ENCODE measurements at places on chromosomes 12 and 14.

- no peak for DNase-seq
These were observed 24.2 kb downstream of the SYNJ2BP start for GRCh38 chr14:70392676-70393075.

DNA sequence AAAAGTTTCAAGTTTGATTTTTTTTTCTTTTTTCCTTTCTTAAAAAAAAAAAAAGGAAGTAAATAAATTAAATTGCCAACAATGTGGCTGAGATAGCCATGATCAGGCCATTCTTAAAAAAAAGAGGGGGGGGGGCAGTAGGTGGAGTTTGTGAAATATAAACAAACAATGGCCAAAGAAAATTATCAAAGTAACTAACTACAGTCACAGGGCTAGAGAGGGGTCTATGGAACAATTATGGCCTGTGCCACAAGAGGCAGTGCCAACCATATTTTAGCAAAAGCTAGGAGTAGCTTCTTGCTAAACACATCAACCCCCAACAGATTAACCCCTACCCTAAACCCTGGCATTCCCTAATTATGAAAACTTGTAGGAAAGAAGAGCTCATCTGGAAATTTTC lies 16.2 kb upstream of the SMARCC2 start:
- DNase-seq, result no peak

DNA sequence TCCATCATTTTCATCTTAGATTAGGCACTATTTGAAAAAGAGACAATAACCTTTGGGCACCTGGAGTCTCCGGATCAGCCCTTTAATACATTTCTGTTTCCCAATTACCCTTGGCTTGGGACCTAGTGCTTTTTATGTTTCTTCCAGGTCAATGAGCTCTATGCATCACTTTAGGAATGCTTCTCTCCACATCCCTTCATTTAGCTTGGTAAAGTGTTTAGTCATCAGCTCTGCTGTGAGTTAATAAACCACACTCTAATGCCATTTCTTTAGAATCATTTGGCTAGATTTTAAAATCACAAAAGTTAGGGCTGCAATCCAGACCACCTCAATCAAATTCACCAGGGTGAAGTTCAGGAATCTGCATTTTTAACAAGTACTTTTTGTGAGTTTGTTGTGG lies 41.7 kb downstream of the RASSF9 start:
- no peak for DNase-seq

GRCh38 chr12:123441523-123442164 lies 5.2 kb upstream of the RILPL2 start:
- no peak for DNase-seq

GRCh38 chr14:61598980-61599379 lies 96.3 kb upstream of the HIF1A start:
- peak; percentile 27 for DNase-seq

GRCh38 chr14:24310265-24310645 lies 315 bp downstream of the LTB4R2 start:
- DNase-seq, result no peak

DNA sequence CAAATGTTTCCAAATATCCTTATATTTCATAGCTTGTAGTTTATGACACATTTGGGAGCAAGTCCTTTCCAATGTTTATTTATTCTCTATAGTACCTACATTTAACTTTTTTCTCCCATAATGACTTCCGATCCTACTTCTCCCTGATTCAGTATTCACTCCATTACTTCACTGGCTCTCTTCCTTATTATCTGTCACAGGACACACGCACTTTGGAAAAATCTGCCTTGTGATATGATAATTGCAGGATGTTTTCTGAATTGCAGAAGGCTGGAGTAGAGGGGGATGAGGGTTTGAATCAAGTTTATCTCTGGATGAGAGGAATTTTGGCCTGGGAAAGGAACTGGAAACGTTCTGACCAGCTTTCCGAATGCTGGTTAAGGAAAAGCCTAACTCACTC lies 75.0 kb downstream of the HMGA2 start:
- no peak for DNase-seq

GRCh38 chr14:50865391-50866076 lies 6.3 kb upstream of the ABHD12B start:
- DNase-seq, result peak; percentile 42

- no peak for DNase-seq
These were observed 151.0 kb downstream of the EPS8 start for GRCh38 chr12:15638231-15638630.

GRCh38 chr12:111506260-111506659 lies 92.9 kb downstream of the ATXN2 start:
- no peak for DNase-seq

DNA sequence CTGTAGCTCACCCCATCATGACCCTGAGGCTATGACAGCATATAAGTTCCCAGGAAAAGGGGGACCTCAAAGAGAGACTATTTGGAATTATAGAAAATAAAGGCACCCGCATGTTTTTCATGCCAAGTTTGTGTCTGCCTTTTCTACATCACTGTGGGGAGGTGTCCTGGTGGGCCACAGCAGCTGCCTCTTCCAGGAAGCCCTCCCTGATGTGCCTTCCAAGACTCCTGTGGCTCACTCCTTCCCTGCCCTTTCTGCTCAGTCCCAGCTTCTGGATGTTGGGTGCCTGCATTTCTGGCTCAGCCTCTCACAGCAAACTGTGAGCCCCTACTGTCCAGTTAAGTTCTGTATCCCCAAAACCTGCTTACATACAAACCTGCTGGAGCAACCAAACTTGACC lies 36.3 kb upstream of the BEGAIN start:
- no peak for DNase-seq

- DNase-seq, result no peak
These were observed 9.2 kb upstream of the NUAK1 start for GRCh38 chr12:106147956-106148355.

GRCh38 chr12:73445658-73446324 lies 1091.8 kb upstream of the ATXN7L3B start:
- DNase-seq, result no peak

GRCh38 chr14:64971943-64972791 lies at the start of gene RAB15:
Gene RAB15 (minus strand): TSS chr14:64972336. CDS start chr14:64972076, 260 bp downstream.
- no peak for DNase-seq

DNA sequence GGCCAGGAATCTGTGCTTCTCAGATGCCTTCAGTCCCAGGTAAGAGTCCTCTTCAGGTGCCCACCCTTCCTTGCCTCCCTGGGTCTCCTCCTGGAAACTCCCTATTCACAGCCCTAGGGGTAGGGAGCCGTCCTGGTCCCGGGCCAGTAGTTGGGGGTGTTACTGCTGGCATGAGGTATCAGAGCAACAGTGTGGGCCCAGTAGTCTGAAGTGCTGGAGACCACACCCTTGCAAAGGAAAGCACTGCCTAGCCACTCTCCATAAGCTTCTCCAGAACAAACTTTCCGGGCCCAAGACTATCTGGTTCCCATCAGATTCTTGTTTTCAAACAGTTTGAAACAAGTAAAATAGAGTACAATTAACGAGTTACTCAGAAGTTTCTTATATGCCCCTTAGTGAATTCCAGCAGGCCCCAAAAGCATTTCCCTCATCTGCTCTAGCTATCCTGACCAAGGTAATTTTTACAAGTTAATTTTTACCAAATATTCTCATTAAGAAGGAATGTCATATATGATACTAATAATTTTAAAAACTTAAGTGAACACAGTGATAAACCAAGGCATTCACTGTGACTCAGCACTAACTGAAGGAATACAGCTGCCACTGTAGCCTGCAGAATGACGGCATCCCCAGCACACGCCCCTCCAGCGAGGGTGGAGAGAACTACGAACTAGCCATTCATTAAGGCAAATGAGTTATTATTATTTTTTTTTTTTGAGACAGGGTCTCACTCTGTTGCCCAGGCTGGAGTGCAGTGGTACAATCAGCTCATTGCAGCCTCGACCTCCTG lies 49.4 kb downstream of the MOK start:
- DNase-seq, result no peak
